ENCODE measurements at places on chromosomes 16 and 17.

DNA sequence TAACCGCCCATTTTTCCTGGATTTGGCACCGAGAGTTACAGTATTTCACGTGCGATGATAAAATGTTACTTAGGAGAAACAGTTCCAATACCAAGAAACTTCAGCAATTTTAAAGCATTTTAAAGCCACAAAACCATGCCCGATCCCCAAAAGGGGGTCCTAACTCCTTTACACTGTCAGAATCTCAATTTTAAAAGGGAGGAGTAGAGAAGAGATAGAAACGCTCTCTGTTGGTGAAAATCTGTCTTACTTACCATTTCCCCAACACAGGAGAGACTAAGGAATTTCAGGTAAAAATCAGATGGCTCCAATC lies 526 bp upstream of the RNASEK start:
- DNase-seq, result no peak

- no peak for DNase-seq
Measured at GRCh38 chr17:17569691-17570090, 21.8 kb downstream of the PEMT start.

GRCh38 chr16:72362973-72363372 lies 191.0 kb upstream of the PMFBP1 start:
- DNase-seq, result no peak

- no peak for DNase-seq
Measured at GRCh38 chr17:35584061-35584460, 3.1 kb upstream of the AP2B1 start.

- no peak for DNase-seq
Measured at GRCh38 chr17:29383686-29384085, 6.5 kb upstream of the TAOK1 start.

DNA sequence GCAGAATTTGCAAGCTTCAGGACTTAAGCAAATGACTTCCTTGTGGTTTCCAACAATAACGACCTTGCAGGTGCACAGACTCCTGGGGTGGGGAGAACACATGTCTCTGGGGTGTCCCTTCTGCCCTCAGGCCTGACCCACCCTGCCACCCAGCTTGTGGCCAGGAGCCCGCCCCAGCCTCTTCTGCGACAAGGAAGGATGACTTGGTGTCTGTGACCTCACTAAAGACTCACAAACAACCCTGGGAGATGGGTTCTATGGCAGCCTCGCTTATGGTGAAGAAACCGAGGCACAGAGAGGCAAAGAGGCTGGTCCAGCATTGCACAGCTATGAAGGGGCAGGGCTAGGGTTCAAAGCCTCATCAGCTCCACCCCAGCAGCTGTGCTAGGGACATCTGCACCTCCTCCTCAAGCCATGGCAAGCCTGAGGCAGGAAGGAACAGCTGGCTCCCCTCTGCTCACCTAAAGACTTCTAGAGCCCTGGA lies 2.6 kb downstream of the ATP2A3 start:
- DNase-seq, result no peak

- DNase-seq, result no peak
Measured at GRCh38 chr16:69711115-69711740, 15.1 kb downstream of the NQO1 start.

GRCh38 chr16:30903596-30903995 lies 7.2 kb downstream of the CTF1 start:
- DNase-seq, result no peak

- DNase-seq, result no peak
Measured at GRCh38 chr16:67111951-67112444, 2.3 kb downstream of the PHAF1 start.

DNA sequence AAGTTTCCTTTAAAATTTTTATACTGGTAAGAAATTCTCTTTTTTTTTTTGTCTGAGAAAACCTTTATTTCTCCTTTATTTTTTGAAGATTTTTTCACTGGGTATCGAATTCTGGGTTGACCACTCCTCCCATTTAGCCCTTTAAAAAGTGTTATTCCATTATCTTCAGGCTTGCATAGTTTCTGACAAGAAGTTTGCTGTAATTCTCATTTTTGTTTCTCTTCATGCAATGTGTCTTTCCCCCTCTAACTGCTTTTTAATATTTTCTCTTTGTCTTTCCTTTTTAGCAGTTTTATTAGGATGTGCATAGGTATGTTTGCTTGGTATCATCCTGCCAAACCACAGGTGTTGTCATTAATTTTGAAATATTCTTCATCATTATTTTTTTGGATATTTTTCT lies 67.7 kb upstream of the GOT2 start:
- no peak for DNase-seq

DNA sequence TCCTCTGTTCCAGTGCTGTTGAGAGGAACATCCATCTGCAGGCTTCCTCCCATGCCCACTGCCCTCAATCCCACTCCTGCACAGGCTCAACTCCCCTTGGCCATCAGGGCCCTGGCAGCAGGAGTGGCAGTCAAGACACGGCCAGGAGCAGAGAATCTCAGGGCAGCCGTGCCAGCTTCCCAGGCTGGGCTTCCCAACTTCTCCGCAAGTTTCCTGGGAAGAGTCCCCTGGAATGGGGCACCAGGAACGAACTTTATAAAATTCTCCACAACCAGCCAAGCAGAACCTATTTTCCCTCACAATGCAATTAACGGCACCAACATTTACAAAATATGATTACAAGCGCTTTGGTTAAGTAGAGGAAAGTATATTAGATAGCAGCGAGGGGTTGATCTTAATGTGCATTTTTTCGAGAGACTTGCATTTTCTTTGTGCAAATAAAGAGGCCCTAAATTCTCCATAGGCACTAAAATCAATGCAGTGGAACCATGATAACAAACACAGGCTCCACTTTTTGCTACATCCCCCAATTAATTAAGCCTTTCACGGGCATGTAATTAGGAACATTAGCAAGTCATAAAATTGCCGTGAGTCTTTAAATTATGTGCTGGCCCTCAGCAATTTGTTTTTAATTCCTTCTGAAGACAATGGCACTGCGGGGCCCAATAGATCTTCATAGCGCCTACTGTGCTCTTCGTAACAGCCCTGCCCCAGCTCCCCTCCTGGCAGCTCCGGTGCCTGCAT lies 99.9 kb upstream of the LHX1 start:
- no peak for DNase-seq

DNA sequence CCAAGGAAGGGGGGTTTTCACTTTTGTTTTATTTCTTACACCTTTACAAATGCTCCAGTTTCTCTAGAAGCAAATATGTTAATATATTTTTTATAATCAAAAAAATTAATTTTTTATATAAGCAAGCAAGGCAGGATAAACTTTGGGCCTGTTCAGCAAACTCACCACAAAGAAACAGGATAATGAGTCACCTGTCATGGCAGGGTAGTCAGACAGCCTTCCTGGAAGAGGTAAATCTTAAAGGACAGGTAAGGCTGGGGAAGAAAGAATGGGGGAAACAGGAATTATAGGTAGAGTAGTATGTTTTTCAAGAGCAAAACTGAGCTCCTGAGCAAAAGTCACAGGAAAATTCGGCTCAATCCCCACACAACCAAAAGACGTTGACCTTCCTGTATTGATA lies 186.3 kb upstream of the SOX9 start:
- no peak for DNase-seq

- DNase-seq, result no peak
Measured at GRCh38 chr16:73610605-73611156, 562.8 kb upstream of the ZFHX3 start.

- no peak for DNase-seq
Measured at GRCh38 chr17:74356646-74357465, 4.8 kb downstream of the BTBD17 start.

- no peak for DNase-seq
Measured at GRCh38 chr16:87404764-87405625, 12.9 kb downstream of the MAP1LC3B start.

DNA sequence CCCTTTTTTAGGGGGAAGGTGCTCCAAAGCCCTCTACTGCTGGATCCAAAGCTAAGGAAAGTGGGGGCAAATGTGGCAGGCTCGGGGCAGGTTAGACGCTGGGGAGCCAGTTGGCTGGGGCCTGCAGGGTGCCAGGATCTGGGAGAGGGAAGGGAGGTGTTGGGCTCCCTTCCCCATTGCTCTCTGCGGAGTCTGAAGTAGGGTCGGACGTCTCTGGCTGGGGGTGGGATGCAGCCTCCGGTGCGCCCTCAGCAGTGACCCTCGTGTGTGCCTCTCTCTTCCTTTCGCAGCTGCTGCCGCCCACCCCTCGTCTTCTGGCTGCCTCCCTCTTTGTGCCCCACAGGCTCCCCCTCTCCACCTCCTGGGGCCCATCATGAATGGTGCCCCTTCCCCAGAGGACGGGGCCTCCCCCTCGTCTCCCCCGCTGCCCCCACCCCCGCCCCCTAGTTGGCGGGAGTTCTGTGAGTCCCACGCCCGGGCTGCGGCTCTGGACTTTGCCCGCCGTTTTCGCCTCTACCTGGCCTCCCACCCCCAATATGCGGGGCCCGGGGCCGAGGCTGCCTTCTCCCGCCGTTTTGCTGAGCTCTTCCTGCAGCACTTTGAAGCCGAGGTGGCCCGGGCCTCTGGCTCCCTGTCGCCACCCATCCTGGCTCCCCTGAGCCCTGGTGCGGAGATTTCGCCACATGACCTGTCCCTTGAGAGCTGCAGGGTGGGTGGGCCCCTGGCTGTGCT lies 2.2 kb downstream of the SH2B1 start:
- DNase-seq, result no peak

- no peak for DNase-seq
Measured at GRCh38 chr17:50699410-50699809, 8.3 kb downstream of the ANKRD40 start.

- DNase-seq, result no peak
Measured at GRCh38 chr16:11757671-11758545, 15.3 kb upstream of the TXNDC11 start.

DNA sequence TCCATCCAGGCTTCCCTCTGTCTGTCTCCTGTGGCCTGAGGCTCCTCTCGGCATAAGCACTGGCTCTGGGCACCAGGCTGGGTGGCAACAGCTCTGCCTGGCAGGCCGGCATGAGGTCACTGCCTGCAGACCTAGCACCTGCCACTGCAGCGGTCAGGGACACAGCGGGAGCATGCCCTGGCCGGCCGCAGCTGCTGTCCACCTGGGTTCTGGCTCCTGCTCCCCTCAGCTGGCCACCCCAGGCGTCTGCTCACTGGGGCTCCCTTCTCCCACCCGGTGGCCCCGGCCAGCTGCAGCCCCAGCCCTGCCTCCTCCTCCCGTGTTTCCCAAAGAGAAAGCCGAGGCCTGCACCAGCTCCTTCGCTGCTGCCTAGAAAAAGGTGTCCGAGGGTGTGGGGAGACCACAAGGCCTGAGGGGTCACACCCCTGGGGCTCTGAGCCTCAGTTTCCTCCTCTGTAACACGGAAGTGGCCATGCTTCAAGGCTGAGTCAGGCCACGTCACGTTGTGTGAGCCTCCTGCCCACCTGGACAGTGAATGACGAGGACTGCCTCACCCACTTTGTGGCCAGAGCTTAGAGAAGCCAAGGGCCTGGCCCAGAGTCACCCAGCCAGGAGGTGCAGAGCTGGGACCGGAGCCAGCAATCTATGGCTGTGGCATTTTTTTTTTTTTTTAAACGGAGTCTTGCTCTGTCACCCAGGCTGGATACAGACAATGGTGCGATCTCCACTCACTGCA lies 6.7 kb downstream of the NTHL1 start:
- no peak for DNase-seq

GRCh38 chr16:15641753-15642556 lies 999 bp downstream of the MARF1 start:
- DNase-seq, result no peak

- DNase-seq, result no peak
Measured at GRCh38 chr17:44266402-44267164, 1.4 kb downstream of the SLC4A1 start.

DNA sequence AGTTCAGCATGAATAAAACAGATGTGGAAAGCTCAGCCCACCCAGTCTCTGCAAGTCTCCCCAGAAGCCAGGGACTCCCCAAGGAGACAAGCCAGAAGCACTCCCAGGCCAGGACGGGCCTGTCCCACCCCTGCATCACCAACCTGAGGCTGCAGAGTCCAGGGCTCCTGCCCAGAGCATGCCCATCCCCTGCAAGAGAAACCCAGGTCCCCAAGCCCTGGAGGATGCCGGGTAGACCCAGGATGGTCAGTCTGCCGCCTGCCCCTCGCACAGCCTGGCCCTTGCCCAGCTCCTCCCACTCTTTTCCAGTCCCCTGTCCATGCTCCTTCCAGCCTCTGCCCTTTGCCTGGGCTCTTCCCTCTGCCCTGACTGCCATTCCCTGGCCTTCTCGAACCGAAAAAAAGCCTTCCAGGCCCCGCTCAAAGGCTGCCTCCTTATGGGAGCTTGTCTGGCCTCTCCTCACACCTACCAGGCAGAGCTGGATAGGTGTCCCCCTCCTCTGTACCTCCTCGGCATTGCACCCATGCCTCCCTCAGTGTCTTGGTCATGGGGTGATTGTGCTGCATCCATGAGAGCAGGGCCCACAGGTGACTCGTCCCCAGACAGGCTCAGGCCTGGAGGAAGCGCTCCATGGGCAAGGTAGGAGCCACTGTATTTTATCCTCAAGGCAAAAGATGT lies 44.8 kb downstream of the BEAN1 start:
- DNase-seq, result no peak

GRCh38 chr17:80845863-80846671 lies 145.6 kb upstream of the CHMP6 start:
- no peak for DNase-seq

DNA sequence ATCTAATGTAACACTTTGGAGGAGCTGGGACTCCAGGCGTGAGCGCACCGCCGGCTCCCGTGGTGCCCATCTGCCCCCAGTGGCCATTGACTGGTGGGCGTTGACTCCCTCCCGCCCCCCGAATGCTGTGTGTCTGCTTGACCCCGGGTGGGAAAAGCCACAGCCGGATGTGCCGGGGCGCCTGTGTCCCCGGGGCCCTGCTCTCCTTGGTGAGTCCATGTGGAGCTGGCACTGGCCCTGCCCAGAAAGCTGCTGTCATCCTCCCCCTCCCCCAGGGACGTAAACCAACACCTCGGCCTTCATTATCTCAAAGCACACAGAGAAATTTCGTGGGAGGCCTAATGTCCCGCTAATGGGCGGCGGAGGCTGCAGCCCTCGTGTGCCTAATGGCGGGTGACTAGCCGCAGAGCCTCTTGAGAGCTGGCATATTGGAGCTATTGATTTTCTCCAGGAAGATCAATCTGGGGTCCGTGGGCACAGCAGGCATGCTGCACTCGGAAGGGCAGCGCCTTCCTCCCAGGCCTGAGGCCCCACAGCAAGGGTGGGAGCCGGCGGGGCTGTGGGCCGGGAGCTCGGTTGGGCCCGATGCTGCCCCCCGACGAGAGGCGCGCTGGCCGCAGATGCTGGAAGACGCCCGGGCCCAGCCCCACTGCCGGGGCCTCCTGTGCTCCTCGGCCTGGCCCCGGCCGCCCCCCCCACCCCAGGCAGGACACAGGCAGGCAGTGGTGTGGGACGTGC lies 4.0 kb upstream of the PERCC1 start:
- DNase-seq, result no peak

DNA sequence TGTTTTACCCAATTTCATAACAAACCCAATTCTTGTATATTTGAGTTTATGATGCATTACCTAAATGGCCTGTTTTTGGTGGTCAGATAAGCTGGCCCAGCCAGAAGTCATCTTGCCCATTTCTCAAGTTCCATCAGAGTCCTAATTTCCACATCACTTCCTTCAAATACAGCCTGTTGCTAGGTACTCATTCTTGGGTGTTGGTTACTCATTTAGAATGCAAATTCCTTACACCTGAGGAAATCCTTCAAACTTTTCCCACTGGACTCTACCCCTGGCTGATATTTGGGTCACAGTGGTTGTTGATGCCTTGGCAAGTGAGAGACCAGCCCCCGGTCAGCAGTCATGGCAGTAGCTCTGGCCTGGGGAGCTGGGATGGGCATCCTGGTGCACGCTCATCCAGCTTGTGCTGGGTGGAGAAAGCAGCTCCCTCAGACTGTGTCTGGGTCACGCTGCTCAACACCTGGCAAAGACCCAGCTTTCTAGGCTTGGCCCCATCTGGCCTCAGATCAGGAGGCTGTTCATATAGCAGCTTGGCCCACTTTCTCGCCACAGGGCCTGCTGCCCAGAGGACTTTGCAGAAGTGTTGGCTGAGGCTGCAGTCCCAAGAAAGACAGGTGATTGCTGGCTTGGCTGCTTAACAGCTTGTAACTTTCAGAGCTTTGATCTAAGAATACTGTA lies 25.8 kb downstream of the WSB1 start:
- no peak for DNase-seq

All from activated CD8-positive, alpha-beta memory T cell treated with anti-CD3 and anti-CD28 coated beads for 1 hour (primary cell).